ENCODE measurements at places on chromosomes 7 and 10. TPM values are rescaled to one million over a fixed set of nuclear protein-coding genes. Genes with fewer than 3 reads are reported as not detected.

- DNase-seq: no peak
These were observed 59.2 kb upstream of the MTPN start for GRCh38 chr7:136036336-136036735.

DNA sequence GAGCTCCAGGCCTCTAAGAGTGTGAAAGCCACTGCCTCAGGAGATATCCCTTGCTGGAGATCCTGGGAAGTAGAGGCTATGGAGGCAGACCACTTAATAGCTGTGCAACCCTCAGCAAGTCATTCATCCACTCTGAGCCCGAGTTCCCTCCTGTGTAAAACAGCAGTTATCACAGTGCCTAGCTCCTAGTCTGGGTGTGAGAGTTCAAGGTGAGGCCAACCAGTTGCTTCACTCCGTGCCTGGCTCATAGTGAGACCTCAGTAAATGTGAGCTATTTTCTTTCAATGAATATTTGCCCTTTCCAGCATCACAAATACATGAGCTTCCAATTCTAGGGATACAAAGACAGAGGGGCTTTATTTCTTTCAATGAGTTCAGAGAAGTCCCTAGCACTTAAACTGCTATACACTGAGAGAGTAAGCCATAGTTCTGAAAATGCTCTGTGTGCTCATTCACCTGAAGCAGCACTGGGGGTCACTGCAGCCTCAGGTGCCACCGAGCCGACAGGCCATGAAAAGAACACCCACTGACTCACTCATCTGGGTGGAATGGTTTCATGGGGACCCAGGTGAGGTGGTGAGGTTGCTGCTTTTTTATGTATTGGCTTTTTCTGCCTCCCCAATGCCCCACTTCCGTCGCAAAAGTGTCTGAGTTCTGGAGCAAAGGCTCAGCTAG is 259.8 kb downstream of the KCNMA1 start:
- no peak for DNase-seq

DNA sequence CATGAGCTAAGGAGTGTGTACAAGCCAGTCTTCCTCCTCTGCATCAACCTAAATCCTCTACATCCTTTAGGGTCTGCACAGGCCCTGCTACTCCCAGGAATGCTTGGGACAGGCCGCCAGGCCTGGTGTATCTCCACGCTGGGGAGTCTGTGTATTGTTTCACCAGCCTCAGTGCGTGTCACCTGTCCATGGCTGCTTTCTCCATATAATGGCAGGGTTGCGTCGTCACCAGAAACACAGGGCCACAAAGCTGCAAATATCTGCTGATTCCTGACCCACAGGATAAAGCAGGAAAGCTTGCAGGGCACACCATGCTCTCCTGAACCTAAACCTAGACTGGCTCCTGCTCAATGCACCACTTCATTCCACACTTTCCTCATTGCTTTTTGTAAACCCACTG is 45.6 kb downstream of the COBL start:
- DNase-seq: no peak

Gene ADAM22
- total RNA-seq: 1.1 TPM

All from CD8-positive, alpha-beta T cell (primary cell).